ENCODE measurements at places on chromosomes 16 and 17. TPM values are rescaled to one million over a fixed set of nuclear protein-coding genes. Genes with fewer than 3 reads are reported as not detected.

The GCGR gene
- not detected for total RNA-seq

The PABPN1L gene
- total RNA-seq = not detected

The DNAAF8 gene
- total RNA-seq = 0.68 TPM

The ABCC11 gene
- total RNA-seq = not detected

The ERBB2 gene
- 2.1 TPM for total RNA-seq

The CPHXL gene
- not detected for total RNA-seq

The EVI2A gene
- 40.4 TPM for total RNA-seq

The KARS1 gene
- 208 TPM for total RNA-seq

The CACNG3 gene
- not detected for total RNA-seq

The DOC2A gene
- not detected for total RNA-seq

DNA sequence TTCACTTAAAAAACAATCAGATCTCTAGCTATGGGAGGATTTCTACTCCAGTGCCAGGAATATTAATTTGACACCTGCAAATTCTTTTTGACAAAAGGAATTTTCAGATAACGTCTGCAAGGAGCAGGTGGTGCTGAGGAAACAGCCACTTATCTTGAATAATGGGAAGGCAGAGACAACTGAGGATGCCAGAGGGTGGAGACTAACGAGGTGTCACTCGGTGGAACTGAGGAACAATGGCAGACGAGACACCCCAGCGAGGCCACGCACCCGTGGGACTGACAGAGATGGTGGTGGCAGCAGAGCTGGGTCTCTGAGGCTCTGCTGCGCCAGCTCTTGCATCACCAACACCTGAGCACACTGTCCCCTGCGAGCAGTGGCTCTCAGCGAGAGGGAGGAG, 42.2 kb downstream of the VAC14 start:
- H3K36me3 ChIP-seq = peaks cover 12% of the 10 kb centered on the region
- no peak for DNase-seq
- H3K4me1 ChIP-seq = peaks cover 2% of the 10 kb centered on the region
- H3K27ac ChIP-seq = no peak overlapping the region
- no peaks in the 10 kb centered on the region for H3K27me3 ChIP-seq

DNA sequence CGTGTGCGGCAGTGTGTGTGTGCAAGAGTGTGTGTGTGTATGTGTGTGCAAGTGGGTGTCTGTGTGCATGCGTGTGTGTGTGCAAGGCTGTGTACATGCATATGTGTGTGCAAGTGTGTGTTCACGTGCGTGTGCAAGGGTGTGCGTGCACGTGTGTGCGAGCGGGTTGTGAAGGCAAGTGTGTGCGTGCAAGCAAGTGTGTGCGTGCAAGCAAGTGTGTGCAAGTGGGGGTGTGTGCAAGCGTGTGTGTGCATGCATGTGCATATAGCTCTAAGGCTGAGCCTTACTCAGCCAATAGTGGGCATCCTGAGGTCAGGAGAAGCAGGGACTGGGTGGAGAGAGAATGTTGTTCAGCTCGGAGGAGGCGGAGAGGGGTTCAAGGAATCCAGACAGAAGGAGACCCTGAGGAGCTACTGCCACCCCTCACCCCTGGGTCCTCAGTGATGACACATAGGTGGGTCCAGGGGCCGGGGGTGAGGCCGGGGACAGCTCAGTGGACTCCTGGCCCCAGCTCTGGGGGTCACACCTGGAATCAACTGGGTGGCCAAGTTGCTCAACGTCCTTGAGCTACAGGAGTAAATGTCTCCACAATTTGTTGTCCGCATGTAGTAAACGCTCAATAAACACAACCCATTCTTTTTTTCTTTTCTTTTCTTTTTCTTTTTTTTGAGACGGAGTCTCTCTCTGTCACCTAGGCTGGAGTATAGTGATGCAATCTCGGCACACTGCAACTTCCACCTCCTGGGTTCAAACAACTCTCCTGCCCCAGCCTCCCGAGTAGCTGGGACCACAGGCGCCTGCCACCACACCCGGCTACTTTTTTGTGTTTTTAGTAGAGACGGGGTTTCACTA, 1.8 kb downstream of the PRR29 start:
- no peak for DNase-seq
- peaks cover 13% of the 10 kb centered on the region for H3K27me3 ChIP-seq
- peak overlapping the region; percentile 0 for H3K27ac ChIP-seq
- H3K4me1 ChIP-seq = peaks cover 35% of the 10 kb centered on the region

DNA sequence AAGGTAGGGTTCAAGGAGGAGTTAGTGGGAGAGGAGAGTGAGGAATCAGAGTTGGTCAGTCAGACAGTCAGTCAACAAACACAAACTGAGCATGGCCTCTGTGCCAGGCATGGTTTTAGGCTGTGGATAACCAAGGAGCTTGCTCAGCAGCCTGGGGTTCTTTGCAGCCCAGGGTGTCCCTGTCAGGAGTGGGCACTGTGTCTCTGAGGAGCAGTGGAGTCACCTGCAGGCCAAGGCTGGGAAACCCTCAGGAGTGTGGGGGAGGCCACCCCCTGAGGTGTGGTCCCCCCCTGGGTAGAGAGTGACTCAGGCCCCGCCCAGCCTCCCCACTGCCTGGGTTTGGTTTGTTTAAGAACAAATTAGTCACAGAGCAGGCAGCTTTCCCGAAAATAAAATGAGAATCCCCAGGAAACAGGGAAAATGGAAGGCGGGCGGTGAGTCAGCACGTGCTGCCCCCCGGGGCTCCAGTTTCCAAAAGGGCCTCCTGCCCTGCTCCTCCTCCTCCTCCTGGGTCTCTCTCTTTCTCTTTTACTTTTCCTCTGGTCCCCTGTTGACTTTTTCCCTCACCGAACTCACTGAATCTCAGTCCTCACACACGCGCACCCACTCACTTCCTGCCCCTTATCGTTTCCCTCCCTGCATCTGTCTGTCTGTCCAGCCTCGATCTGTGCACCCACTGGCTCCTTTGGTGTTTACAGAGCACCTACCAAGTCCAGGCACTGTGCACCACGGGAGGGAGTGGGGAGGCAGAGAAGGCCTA, 44.3 kb downstream of the SOCS3 start:
- H3K27ac ChIP-seq = peak overlapping the region; percentile 64
- DNase-seq = peak; percentile 58
- no peaks in the 10 kb centered on the region for H3K36me3 ChIP-seq
- peak overlapping the region; percentile 65 for H3K4me3 ChIP-seq

GRCh38 chr17:82281076-82281475, 7.6 kb upstream of the CSNK1D start:
- no peak overlapping the region for H3K27ac ChIP-seq
- H3K4me1 ChIP-seq = peaks cover 29% of the 10 kb centered on the region
- no peak overlapping the region for H3K4me3 ChIP-seq
- no peaks in the 10 kb centered on the region for H3K36me3 ChIP-seq
- H3K27me3 ChIP-seq = peaks cover 7% of the 10 kb centered on the region

GRCh38 chr16:3482659-3483241, 12.5 kb downstream of the C16orf90 start:
- DNase-seq = no peak
- peaks cover 5% of the 10 kb centered on the region for H3K4me1 ChIP-seq
- H3K36me3 ChIP-seq = peaks cover 38% of the 10 kb centered on the region
- H3K4me3 ChIP-seq = no peak overlapping the region

GRCh38 chr16:81198635-81199034, 39.9 kb upstream of the BCO1 start:
- no peaks in the 10 kb centered on the region for H3K27me3 ChIP-seq
- no peak for DNase-seq
- H3K36me3 ChIP-seq = no peaks in the 10 kb centered on the region
- H3K27ac ChIP-seq = no peak overlapping the region
- H3K4me1 ChIP-seq = no peaks in the 10 kb centered on the region

DNA sequence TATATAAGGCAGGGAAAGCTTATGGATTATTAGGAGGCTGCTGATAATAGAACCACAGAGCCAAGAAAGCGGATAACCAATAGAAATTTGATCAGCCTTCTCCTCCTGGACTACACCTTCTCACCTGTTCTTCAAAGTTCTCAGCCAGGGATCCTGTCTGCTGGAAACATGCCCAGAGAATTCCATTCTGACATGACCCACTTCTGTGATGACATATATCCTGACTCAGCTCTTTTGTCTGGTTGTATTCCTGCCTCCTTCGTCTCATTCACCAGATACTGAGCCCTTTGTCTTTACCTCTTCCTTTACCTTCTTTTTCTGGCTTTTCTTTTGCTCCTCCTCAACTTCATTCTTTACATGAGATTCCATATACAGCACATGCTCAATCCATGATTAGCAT, 576.1 kb downstream of the CDH11 start:
- DNase-seq = no peak
- H3K27me3 ChIP-seq = no peaks in the 10 kb centered on the region
- no peaks in the 10 kb centered on the region for H3K36me3 ChIP-seq
- no peak overlapping the region for H3K27ac ChIP-seq
- H3K4me1 ChIP-seq = no peaks in the 10 kb centered on the region

DNA sequence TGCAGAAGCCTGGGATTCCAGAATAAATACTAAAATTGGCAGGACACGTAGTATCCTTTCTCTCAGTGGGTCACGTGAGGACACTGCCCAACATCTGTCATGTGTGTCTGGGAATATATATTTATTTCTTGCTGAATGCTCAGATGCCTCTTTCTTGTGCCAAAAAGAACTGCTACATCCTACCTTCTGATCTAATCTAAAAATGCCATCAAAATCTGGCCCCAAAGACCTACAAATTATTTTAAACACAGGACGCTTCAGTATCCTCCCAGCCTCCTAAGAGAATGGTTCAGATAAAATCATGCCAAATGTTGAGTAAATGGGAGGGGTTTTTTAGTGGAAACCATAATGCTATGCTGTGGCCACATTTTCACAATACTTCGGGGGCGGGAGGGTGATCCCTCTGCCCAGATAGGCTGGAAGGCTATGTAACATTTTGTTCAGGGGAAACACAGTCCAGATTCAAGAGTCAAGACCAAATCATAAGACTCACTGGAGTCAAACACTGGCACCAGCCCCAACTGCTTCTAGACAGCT, 22.9 kb upstream of the CORO6 start:
- peaks cover 2% of the 10 kb centered on the region for H3K4me1 ChIP-seq
- peaks cover 34% of the 10 kb centered on the region for H3K36me3 ChIP-seq
- no peak overlapping the region for H3K27ac ChIP-seq
- H3K4me3 ChIP-seq = no peak overlapping the region
- no peak for DNase-seq

- H3K27me3 ChIP-seq = no peaks in the 10 kb centered on the region
- H3K27ac ChIP-seq = peak overlapping the region; percentile 99
- H3K36me3 ChIP-seq = peaks cover 57% of the 10 kb centered on the region
- peak overlapping the region; percentile 100 for H3K4me3 ChIP-seq
- DNase-seq = peak; percentile 41
- peaks cover 64% of the 10 kb centered on the region for H3K4me1 ChIP-seq
Observed at GRCh38 chr17:76558198-76559095, 18.6 kb downstream of the PRCD start.

DNA sequence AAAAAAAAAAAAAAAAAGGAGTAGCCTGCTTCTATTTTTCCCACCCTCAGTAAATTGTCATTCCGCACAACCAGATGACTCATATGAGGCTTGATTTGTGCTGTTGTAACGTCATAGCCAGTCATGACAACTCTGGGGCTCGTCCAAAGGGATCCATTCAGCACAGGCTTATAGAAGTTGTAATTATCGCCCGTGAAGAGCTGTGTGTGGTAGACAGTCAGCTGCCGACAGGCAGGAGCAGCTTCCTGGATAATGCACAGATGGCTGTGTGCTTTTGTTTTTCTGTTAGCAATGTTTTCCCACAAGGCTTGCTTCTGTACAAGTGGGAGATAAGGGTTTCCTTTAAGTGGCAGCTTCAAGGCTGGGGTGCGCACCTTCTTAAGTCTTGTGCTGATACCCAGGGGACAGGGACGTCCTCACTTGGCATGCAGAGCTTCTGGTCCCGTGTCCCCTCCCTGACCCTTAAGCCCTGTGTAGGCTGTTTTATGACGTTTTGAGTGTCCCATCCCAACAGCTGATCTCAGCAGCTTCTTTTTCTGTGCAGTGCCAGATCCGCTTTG, 26.0 kb downstream of the SNX29 start:
- no peak overlapping the region for H3K27ac ChIP-seq
- H3K36me3 ChIP-seq = no peaks in the 10 kb centered on the region
- DNase-seq = no peak
- no peaks in the 10 kb centered on the region for H3K4me1 ChIP-seq
- H3K4me3 ChIP-seq = no peak overlapping the region

DNA sequence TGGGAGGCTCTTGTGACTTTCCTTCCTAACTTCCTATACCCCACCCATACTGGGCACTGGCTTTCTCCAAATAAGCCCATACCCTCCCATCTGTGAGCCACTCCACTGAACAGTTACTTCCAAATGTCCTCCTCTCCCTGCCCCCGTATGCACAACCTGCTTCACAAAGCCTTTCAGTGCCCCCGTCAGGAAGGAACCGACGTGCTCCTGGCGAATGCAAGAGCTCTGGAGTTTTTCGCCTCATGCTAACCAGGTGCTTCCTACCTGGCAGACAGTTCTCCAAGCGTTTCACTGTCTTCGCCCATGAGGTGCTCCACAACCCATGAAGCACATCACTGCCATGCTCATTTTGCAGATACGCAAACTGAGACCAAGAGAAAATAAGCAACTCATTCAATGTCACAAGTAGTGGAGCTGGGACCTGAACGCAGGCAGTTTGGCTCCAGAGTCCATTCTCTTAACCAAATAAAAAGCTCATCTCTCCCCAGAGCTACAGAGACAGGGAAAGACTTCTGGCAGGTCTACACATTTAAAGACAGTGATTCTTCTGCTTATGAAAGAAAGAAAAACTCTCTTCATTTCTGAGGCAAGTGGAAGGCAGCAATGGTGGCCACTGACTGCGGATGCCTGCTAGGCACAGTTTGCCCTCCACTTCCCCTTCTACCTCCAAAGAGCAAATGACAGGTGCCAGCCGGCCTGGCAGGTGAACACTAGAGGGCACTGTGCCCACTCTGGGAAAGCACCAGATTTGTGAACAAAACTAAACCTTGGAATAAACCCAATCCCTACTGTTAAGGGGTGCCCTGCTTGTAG, 23.8 kb downstream of the SPHK1 start:
- H3K36me3 ChIP-seq = peaks cover 12% of the 10 kb centered on the region
- peak; percentile 81 for DNase-seq
- peak overlapping the region; percentile 39 for H3K27ac ChIP-seq
- H3K27me3 ChIP-seq = no peaks in the 10 kb centered on the region
- H3K4me1 ChIP-seq = peaks cover 13% of the 10 kb centered on the region

DNA sequence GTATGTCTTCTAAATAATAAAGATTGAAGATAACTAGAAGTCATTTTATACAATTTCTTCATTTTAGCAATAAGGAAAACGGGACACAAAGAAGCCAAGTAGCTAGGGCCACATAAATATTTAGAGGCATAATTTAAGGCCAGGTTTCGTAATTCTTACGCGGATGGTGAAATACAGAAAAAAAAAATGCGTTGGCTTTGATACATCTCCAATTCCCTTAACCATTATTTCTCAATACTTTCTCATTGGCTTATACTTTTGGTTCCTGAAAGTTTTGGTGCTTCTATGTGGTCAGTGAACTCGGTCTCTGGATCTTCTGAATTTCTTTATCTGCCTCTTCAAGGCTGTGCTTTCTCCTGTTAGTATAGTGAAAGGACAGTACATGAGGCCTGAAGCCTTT, 888.1 kb downstream of the KCNJ2 start:
- H3K27me3 ChIP-seq = no peaks in the 10 kb centered on the region
- H3K27ac ChIP-seq = no peak overlapping the region
- DNase-seq = no peak

DNA sequence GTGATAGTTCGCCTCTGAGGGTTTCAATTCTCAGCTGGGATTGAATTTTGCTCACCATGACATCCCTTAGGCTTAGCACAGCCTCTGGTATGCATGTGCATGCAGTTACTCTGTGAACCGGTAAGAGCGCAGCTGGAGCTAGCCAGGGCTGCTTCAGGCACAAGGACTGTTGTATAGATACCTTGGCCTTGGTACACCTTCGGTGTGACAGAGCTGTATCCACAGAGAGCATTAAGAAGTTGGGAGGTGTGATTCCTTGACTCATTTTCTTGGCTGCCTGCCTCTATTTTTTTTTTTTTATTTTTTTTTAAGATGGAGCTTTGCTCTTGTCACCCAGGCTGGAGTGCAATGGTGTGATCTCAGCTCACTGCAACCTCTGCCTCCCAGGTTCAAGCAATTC, 2.2 kb upstream of the NUTF2 start:
- DNase-seq = no peak
- peak overlapping the region; percentile 96 for H3K27ac ChIP-seq
- H3K27me3 ChIP-seq = no peaks in the 10 kb centered on the region
